Activated naive CD4-positive, alpha-beta T cell (primary cell): ENCODE measurements at places on chromosomes 2 and 18.

GRCh38 chr2:160889439-160890170, 270.6 kb upstream of the TANK start:
- no peak for DNase-seq

- DNase-seq: no peak
Measured at GRCh38 chr2:43055985-43056384, 170.4 kb downstream of the ZFP36L2 start.

GRCh38 chr2:147224070-147224469, 620.8 kb upstream of the ACVR2A start:
- no peak for DNase-seq

GRCh38 chr2:29249666-29250253, 134.5 kb downstream of the CLIP4 start:
- no peak for DNase-seq

DNA sequence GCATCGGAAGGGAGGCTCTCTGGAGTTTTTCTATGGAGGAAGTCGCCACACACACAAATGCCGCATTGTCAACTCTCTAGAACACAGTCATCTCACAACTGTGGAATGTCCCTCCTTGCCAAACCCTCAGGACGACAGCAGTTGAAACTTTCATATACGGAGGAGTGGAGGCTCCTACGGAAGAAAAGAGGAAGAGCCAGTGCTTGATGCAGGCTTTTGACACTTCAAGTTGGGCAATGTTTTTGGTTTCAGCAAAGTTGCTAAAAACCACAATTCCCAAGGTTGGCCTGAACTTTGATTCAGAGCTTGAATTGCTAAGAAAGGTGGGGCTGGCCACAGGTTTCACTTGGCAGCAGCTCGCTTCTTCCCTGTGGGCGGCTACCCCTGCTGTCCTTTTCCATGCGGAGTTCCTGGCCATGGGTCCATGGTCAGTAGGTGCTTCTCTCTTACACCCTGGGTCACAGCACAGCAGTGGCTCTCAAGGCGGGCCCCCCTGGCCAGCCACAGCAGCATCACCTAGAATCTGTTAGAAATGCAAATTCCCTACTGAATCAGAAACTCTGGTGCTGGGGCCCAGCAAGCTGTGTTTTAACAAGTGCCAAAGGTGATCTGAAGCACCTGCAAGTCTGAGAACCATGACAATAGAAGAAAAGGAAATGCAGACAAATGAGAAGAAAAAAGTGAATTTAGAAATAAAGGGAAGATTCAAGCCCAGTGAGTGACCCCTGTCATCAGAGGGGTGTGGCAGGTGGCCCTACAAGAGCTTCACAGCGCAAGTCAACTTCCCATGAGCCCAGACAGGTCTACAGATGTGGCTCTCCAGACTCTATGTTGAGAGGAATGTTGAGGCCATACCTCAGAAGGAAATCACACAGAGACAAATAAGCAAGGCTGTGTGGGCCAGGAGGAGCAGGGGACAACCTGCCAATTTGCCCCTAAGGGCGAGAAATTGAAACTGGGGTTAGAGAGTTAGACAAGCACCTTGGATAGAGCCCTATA, 856.4 kb downstream of the RNF144A start:
- no peak for DNase-seq
